NCI-H460 (cell line): ENCODE measurements at places on chromosomes 16 and 17.

DNA sequence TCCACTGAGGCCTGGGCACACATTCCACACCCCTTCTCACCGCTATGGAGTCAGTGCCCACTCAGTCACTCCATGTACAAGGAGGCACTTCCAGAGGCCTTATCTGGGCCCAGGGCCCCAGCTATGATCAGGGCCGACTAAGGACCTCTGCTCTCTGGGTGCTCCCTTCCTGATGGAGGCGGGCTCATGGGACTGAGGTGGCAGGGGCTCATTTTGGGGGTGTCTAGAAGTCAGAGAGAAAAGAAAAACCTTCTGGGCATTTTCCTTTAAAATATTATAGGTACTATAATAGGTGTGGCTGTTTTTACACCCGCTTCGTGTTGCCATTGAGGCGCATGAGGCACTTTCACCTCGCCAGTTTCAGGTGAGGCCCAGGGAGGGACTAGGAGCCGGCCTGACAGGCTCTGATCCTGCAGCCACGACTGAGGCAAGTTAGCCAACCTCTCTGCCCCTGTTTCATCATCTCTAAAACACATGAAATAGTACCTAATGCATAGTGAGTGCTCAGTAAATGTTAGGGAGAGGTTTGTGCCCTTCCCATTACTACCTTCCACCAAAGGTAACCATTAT lies 14.4 kb downstream of the B9D1 start:
- no peak for DNase-seq

DNA sequence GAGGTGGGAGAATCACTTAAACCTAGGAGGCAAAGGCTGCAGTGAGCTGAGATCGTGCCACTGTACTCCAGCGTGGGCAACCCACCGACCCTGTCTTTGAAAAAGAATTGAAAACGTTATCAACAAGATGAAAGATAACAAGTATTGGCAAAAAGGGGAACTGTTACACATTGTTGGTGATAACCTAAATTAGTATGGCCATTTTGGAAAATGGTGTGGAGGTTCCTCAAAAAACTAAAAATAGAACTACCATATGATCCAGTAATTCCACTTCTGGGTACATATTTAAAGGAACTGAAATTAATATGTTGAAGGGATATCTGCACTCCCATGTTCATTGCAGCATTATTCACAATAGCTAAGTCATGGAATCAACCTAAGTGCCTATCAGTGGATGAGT lies 61.0 kb downstream of the ABHD15 start:
- DNase-seq = no peak

- no peak for DNase-seq
These were observed 419.1 kb upstream of the RBFOX1 start for GRCh38 chr16:6913566-6913965.

DNA sequence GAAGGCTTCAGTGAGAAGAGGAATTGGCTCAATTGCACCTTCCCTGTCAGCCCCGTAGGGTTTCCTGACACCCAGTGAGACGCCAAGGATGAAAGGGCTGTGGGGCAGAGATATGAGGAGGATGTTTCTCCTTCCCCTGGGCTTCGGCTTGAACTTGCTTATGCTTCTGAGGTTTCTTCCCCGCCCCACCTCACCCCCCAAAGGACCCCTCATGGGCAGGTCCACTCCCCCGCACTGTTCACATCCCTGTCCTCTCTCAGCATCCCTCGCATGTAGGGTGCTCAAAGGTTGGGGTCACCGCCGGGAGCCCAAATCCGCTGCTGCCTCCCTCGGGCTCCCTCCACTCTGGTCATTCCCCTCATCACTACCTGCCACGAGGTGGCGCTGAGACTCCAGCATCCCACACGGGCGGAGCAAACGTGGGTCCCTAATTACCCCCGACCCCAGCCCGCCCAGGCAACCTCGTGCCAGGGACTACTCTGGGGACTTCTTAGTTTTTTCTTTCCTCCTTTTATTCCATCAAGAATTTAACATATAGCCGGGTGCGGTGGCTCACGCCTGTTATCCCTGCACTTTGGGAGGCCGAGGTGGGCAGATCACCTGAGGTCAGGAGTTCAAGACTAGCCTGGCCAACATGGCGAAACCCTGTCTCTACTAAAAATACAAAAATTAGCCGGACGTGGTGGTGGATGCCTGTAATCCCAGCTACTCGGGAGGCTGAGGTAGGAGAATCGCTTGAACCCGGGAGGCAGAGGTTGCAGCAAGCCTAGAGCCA lies 3.3 kb upstream of the TRARG1 start:
- peak; percentile 61 for DNase-seq
